Kidney (tissue), 22 donors: ENCODE measurements at places on chromosomes 11 and 22. TPM values are rescaled to one million over a fixed set of nuclear protein-coding genes. Genes with fewer than 3 reads are reported as not detected.

DNA sequence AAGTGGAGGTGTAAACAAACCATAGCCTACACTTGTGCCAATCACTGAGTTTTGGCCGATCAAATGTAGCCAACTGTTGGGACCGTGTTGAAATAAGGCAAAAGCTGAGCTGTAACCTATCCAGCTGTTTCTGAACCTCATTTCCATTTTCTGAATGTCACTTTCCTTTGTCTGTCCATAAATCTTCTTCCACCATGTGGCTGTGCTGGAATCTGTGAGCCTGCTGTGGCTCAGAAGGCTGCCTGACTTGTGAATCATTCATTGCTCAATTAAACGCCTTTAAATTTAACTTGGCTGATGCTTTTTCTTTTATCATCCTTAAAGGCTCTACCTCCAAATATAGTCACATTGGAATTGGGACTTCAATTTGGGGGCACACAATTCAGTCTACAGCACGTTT lies 203.1 kb upstream of the MPPED2 start:
- DNase-seq = no peak

GRCh38 chr11:16946477-16947282 lies 67.5 kb downstream of the PLEKHA7 start:
- peak; percentile 88 for DNase-seq

DNA sequence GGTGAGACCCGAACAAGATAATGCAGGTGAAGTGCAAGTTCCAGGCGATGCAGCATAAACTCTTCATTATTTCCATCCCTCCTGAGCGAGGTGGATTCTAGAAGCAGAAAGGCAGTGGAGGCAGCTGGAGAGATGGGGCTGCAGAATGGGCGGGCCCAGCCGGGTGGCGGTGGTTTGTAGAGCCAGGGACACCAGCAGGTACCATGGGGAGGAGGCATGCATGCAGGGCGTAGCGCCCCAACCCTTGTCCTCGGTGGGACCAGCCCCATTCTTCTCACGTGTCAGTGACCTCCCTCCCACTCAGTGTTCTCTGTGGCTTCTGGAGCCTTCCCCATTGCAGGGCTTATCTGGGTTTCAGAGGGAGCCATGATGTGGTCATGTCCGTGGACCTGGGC lies 38.0 kb downstream of the MPPED1 start:
- no peak for DNase-seq

- no peak for DNase-seq
Measured at GRCh38 chr22:27620367-27621154, 181.0 kb downstream of the MN1 start.

DNA sequence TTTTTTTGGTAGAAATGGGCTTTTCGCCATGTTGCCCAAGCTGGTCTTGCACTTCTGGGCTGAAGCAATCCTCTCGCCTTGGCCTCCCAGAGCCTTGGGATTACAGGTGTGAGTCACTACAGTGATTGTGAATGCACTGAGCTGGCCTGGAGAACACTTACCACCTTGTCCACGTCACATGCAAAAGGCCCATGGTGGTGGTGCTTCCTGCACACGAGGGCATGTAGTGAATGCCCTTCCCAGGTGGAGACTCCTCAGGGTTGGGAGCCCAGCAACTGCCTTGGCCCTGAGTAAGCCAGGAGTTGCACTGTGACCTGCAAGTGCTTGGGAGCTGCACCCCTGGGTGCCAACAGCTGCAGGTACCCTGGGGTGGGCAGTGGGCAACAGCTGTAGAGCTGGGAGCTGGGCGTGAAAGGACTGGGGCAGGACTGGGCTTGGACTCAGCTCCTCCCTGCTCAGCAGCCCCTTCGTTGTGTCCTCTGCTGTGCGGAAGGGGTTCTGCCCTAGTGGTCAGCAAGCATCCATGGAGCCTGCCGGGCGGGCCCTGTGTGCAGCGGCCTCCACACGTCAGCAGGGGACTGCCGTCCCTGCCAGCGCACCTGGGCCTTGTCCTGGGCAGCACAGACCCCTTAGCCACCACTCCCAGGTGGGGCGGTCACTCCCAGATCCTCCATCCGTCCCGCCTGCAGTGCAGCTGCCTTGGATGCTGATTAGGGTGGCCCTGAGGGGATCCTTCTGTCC lies 9.3 kb upstream of the ADORA2A start:
- no peak for DNase-seq

DNA sequence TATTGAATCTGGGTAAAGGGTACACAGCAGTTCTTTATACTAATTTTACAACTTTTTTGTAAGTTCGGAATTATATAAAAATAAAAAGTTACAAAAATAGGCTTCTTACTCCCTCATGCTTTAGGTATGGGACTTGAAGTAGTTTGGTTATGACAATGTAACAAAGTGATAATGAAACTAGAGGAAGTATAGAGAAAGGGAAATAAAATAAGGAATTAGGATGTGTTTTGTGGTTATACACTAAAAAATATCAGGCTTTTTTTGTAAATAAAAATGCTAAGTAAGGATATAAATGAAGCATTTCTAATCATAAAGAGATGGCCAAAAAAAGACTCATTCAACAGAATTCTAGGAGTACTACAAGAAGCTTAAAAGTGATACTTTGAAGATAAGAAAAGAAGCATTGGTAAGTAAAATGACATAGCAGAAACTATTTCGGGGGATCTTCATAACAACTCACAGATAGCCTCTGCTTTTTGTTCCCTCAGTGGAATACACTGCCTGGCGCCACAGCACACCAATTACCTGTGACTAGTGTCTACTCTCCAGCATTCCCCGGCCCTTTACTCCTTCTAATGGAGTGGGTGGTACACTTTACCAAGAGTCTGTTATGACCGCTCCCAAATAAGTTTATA lies 322.7 kb upstream of the PITPNB start:
- DNase-seq = no peak

DNA sequence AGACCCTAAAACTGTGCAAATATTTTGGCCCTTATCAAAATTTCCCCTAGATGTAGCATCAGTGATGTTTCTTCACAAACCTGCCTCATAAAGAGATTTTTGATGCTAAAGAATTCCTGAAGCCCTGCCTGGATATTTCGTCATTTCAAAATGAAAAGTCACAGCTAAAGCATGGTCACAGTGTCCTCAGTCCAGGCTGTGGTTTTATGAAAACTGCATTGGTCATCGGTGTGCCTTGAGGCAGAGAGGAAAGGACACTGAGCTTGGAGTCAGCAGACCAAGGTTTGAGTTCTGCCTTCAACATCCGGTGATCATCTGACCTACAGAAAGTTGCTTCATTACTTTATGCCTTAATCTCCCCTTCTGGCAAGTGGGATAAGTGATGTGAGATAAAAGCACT lies 34.8 kb upstream of the ALKBH3 start:
- DNase-seq = no peak

DNA sequence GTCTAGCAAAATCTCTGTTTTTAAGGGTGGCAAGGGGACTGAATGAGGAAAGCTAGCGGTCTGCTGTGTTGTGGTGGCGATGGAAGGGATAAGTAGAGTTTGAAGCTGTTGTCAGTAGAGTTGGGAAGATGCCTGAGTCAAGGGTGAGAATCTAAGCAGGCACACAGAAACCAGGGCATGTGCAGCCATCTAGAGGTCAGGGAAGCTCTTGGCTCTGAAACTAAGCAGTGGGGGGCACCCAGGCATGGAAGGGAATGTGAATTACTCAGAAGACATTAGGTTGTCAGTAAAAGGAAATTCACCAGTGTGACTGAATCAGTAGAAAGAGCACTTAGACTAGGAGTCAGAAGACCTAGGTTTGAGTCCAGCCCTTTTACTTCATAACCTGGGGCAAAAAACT lies 15.4 kb downstream of the BMAL1 start:
- DNase-seq = no peak

DNA sequence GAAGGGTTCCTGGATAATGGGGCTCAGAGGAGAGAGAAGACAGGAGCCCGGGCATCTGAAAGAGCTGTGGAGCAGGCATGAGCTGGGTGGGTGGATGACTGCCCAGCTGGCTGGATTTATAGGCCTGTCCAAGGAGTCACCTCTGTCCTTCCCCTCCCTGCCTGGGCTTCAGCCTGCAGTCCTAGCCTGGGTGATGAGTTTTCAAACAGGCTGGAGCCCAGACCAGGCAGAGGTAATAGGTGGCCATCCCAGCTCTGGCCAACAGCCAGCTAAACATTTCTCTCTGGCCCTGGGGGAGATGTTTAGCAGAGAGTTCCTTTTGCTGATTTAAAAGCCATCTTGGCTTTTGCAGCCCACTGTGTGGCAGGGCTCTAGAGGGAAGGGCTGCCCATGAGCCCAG lies 5.4 kb downstream of the C11orf96 start:
- no peak for DNase-seq

DNA sequence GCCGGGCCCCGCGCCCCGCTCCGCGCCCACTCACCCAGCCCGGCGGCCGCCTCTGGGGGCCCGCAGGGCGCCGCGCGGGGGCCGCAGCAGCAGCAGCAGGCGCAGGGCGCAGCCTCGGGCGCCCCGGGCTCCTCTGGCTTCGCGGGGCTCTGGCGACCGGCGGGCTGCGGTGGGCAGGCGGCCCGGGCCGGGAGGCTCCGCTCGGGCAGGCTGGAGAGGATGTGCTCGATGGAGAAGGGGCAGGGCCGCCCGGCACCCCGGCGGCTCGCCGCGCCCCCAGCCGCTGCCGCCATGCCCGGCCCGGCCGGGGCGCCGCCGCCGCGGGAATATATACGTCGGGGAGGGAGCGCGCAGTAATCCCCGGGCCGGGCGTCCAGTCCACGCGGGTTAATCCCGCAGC lies at the start of gene GSC2:
Gene GSC2, minus strand, starts transcription at position 302 of the 400 bp plus-strand sequence. Its CDS starts 9 bp downstream, at position 293.
- DNase-seq = no peak

- DNase-seq = peak; percentile 70
Measured at GRCh38 chr11:128549256-128549944, 38.0 kb downstream of the ETS1 start.

DNA sequence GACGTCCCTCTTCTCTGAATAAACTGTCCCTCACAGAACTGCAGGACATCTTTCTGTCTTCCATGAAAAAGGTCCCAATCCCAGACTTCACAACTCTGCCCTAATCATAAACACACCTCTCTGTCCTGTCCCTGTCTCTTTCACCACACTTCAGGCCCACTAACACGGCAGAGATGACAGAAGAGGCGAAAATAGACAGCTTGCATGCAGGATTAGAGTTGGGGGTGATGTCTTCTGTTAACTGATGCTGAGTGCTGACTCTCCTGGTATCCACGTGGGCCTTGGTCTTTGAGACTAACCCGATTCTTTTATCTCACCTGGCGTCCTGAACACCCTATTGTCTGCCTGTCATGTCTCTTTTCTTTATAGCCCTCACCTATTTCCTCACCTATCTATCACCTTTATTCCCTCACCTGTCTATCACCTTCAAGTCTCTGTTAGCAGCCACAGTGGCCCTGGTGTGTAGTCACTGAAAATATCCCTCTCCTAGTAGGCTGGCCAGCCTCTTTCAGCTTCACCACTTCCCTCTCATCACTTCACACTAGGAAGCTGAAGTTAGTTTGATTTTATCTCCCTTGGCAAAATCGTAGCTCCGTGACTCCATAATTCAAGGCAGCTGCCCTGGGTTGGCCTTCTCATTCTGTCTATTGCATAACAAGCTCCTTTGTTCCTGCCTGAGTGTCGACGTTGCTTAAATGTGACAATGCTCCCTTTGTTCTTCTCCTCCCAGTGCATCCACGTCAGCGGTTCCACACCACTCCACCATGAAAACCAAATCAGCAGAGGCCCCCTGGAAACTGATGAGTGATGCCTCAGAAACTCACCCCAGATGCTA lies 30.6 kb upstream of the DRD2 start:
- DNase-seq = peak; percentile 44

DNA sequence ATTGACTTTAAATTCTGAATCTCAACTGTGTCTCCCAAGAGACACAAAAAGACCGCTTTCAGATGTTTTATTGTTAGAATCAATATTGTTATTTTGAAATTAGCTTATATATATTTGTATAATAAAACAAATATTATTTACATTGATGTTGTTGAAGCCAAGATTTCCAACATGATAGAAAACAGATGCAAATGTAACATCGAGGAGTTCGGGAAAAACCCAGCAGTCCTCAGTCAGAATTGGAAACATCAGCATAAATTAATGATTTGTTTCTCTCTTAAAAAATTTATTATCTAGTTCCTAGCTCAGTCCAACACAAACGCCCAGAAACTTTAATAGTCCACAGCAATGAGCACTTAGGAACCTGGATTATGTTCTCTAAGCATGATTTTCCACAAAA lies 1330.4 kb downstream of the TBC1D22A start:
- DNase-seq = no peak

- DNase-seq = no peak
Measured at GRCh38 chr11:127018683-127019279, 18.2 kb upstream of the KIRREL3 start.

- DNase-seq = no peak
Measured at GRCh38 chr11:33258631-33259205, 1.5 kb downstream of the HIPK3 start.

Gene ARHGEF12
- 161 TPM for total RNA-seq

Gene OR5B21
- not detected for total RNA-seq

Gene ELFN2
- total RNA-seq = 4.6 TPM

Gene ADM2
- total RNA-seq = 8.0 TPM
